ENCODE measurements at places on chromosomes 16 and 17. TPM values are rescaled to one million over a fixed set of nuclear protein-coding genes. Genes with fewer than 3 reads are reported as not detected.

Gene TMEM114
- polyA plus RNA-seq, result not detected

GRCh38 chr16:6910301-6910700 lies 422.3 kb upstream of the RBFOX1 start:
- no peak for DNase-seq

Gene KRT39
- 2.9 TPM for polyA plus RNA-seq

Gene ZFPM1
- polyA plus RNA-seq, result 1.7 TPM

Gene PRAC1
- not detected for polyA plus RNA-seq

DNA sequence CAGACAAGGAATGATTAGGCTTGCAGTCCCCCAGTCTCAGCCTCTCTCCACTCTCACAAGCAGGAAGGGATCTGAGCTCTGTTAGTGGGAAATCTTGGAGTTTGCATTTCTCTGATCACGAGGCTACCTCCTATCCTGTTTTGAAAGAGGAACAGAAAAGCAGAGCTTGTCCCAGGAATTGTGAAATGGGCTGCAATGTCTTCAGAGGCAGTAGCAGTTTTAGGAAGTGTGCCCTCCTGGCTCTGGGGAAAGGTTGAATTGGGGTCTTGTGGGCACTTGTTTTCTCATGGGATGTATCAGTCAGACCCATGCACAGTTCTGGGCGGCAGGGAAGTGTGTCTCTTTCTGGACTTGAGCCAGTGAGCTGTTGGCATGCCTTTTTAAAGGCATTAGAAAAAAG lies 22.8 kb downstream of the NUP85 start:
- DNase-seq, result no peak
